Stimulated activated CD8-positive, alpha-beta memory T cell treated with anti-CD3 and anti-CD28 coated beads, Interleukin-4, amount 100 ng/mL, for 4 hours (primary cell): ENCODE measurements at places on chromosomes 11 and 22.

- DNase-seq, result no peak
These were observed 879 bp downstream of the TMEM121B start for GRCh38 chr22:17120281-17120680.

GRCh38 chr11:70270877-70271648, 573 bp downstream of the PPFIA1 start:
- DNase-seq, result no peak

- no peak for DNase-seq
These were observed 133.6 kb upstream of the MTMR2 start for GRCh38 chr11:96057502-96057901.

GRCh38 chr11:124814739-124815138, 14.5 kb upstream of the MSANTD2 start:
- DNase-seq, result no peak

GRCh38 chr11:61946894-61947293, 3.3 kb upstream of the BEST1 start:
- no peak for DNase-seq

GRCh38 chr11:62539238-62539925, 7.2 kb downstream of the AHNAK start:
- no peak for DNase-seq

- DNase-seq, result no peak
These were observed 129.1 kb downstream of the DCDC1 start for GRCh38 chr11:31240340-31240904.

GRCh38 chr11:128095466-128095981, 491.8 kb downstream of the ETS1 start:
- DNase-seq, result no peak

- no peak for DNase-seq
These were observed 7.4 kb upstream of the OR52B4 start for GRCh38 chr11:4375431-4376140.

- no peak for DNase-seq
These were observed 13.8 kb upstream of the POGLUT3 start for GRCh38 chr11:108511851-108512474.

- DNase-seq, result no peak
These were observed 124.5 kb downstream of the ARHGAP8 start for GRCh38 chr22:44876921-44877320.

DNA sequence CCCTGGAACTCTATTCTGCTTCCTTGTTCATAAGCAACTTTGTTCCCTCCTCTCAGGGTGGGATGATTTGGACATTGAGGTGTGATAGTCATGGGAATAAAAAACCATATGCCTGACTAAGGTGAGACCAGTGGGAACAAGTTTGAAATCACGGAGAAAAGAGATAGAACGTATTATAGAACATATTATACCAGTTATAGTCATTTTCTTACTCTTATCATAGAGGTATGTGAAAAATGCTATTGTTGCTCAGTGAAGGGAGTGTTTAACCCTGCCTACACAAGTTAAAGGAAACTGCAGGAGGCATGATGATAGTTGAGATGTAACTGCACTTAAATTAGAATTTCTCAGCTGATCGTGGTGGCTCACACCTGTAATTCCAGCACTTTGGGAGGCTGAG, 15.5 kb downstream of the OR6Q1 start:
- DNase-seq, result no peak

DNA sequence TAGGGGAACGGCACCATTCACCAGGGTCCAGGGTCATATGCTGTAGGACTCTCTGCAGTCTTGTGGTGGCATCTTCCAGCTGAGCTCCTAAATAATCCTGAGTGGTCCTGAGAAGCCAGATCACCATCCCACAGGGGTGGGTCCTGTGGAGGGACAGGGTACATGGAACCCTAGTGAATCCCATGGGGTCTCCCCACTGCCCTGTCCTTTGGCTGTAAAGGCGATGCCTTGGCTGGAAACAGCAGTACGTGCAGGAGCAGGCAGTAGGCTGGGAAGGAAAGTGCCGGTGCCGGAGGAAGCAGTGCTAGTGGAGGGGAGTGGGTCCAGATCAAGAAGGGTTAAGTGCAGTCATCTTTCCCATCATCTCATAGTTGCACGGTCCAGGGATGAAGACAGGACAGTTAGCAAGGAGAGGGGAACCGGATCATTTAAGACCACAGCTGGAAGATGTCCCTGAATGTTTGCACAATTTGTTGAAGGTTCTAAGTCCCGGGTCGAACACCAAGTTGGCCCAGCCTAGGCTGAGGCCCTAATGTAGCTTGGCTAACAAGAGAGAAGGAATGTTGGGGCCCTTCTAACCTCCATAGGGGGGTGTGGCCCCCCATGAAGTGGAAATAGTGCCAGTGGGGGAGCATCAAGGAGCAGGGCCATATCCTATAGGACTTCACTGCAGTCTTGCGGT, 18.1 kb downstream of the TSPAN32 start:
- DNase-seq, result no peak

DNA sequence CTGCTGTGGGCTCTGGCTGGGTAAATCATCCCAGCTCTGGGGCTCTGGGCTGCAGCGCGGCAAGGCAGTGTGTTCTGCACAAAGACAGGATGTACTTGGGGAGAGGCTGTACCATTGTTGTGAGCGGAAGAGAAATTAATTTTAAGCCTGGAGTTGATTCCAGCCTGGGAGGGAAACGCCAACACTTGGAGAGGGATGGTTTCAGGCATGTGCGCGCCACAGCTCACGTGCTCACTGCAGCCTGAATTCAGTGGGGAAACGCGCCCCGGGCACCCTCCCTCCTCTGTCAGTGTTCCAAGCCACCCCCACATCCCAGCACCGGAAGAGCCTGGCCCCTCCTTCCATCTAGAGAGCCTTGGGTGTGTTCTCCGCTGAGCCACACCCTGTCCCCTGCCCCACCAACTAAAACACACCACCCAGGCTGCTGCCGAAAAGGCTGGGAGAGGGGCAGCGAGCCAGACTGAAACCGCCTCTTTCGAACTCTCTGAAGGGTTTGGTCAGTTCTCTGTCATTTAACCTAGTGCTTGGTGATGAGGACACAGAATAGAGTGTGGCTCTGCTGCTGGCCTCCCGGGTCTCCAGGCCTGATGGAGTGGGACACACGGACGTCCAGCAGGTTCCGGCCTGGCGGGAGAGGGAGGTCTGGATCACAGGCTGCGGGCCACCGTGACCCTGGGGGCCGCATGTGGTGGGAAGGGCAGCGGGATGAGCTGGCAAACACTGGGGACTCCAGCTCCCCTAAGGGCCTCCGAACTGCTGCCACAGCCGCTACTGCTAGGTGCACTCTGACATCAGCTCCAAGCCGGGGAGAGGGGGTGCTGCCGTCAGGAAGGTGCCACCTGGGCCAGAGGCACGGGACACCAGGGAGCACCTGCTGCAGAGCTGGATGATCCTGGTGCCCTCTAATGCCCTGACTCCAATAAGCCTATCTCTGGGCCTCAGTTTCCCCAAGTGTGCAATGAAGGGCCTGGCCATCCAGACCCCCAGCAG, 230.8 kb downstream of the CTTN start:
- DNase-seq, result no peak

GRCh38 chr11:94128291-94128745, 323 bp upstream of the PANX1 start:
- no peak for DNase-seq

DNA sequence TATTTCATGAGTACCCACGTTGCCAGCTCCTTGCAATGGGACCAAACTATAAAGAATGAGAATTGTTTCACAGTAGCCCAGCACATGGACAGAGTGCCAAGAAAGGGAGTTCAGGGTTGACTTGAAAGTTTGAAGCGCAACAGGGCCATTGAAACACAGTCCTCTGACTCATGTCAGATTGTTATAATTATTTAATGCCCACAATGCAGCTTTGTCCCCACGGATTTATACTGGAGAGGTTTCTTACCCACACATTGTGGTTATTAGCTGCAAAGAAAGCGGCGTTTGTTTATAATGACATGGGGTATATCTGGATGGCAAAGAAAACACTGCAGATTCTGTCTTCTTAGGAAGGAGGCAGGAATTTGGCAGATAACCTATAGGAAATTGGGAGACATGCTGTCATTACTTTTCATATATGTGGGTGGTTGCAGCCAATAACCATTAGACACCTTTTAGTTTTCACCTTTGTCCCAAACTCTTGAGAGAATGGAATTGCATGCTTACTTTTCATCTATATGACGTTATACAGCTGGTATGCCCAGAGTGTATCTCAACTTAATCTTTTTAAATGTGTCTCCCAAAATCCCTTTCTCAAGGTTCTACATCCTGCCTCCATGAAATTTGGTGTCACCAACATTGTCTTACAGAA, 143.6 kb downstream of the TEAD1 start:
- no peak for DNase-seq

DNA sequence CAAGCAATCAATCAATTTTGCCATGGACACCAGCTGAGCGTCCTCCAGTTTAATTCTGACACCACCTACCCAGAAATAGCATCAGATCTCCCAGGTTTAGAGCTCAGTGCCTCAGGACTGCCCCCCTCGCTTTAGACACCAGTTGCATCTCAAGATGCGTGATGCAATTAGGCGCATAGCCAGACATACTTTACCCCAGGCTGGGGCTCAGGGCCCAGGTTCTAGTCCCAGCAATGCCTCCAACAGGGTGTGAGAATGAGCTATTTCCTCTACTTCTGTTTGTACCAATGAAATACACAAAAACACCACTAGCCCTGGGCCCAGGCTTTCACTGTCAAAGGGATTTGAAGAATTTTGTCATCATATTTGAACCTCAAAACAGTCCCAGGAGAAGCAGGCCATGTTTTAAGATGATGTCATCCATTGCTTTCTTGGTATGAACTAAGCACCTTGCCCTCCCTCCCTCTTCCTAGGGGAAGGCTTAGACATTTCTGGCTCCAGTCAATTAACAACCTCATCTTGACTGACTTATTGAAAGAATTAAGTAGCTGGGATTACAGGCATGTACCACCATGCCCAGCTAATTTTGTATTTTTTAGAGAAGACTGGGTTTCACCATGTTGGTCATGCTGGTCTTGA, 61.5 kb upstream of the INCENP start:
- DNase-seq, result no peak

- DNase-seq, result no peak
These were observed 157.9 kb downstream of the FEZ1 start for GRCh38 chr11:125337836-125338834.

GRCh38 chr22:38906052-38906451, 34.0 kb upstream of the CBX6 start:
- no peak for DNase-seq

- DNase-seq, result no peak
These were observed 42.5 kb downstream of the C11orf58 start for GRCh38 chr11:16780698-16781550.

GRCh38 chr11:115941481-115941993, 437.3 kb upstream of the CADM1 start:
- no peak for DNase-seq

DNA sequence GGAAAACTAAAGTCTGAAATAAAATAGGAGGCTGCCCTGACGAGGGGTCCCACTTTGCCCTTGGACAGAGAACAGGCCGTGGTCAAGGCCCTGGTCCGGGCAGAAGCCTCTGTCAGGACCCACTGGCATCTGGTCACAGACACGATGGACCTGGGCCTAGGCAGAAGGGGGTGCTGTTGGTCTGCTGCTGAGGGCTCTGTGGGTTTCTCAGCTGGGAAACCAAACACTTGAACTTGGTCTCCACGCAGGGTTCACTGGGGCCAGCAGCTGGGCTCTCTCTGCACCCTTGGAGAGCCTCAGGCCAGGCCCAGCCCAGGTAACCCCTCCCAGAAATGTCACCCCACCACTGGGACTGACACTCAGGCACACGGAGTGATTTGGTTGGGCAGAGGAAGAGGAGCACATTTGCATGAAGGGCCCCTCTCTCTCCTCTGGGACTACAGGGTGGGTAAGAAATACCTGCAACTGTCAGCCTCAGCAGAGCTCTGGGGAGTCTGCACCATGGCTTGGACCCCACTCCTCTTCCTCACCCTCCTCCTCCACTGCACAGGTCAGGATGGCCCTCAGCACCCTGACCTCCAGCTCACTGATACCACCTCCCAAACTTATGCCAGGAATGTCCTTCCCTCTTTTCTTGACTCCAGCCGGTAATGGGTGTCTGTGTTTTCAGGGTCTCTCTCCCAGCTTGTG, 48.1 kb upstream of the TOP3B start:
- no peak for DNase-seq

DNA sequence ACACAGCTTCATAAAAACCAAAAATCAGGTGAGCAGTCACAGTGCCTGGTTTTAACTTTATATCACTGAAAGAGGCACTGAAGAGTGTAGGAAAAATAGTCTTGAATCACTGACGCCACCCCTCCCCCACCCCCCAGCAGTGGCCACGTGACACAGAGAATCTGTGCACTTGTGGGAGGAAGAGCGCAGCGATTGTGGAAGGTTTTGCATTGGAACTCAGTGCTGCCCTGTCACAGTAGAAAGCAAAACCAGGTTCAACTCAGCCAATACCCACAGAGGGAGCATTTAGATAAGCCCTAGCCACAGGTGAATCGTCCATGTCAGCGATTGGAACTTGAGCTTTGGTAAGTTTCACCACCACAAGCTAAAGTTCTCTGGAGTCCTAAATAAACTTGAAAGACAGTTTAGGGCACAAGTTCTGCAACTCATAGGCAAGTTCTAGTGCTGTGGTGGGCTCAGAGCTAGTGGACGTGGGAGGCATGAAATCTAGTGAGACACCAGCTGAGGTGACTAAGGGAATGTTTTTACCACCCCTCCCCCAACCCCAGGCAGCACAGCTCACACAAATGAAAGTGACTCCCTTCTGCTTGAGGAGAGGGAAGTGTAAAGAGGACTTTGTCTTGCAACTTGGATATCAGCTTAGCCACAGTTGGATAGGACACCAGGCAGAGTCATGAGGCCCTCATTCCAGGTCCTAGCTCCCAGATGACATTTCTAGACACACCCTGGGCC, 13.3 kb downstream of the OR52B2 start:
- no peak for DNase-seq

DNA sequence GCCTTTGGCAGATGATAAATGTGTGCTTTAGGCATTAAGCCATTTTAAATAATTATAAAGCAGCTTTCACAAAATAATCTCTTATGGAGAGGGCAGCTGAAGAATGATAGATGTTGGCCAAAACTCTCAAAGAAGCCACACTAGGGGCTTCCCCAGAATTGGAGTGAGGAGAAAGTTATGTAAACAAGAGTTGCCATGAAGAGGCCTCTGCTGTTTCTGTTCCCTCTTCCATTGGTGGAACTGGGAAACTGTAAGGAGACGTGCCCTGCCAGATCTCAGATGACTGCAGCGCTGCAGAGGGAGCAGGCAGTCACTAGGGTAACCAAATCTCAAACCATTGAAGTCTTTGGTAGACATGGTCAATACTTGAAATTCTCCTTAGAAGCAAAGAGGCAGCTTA, 19.4 kb upstream of the APLP2 start:
- DNase-seq, result no peak

DNA sequence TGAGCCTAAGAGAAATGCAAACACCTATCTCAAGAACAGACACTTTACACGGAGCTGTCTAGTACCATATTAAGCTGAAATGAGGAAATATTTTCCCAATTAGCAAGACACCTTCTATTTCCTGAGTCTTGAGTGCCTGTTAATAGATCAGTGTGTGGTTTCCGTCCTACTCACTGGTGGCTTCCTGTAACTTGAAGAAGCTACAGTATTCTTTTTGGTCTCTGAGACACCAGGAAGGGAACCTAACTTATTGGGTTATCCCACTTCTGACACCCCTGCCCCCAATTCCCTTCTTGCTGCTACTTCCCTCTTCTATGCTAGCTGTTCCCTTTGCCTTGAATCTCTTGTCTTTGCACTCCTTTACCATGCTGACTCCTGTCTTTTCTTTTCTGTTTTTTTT, 92.7 kb downstream of the FDX1 start:
- no peak for DNase-seq

GRCh38 chr11:3213659-3214419, 4.8 kb downstream of the MRGPRG start:
- no peak for DNase-seq
